ENCODE measurements at places on chromosomes 7 and 10.

- no peak for DNase-seq
Observed at GRCh38 chr10:79001082-79001885, 67.5 kb upstream of the ZMIZ1 start.

DNA sequence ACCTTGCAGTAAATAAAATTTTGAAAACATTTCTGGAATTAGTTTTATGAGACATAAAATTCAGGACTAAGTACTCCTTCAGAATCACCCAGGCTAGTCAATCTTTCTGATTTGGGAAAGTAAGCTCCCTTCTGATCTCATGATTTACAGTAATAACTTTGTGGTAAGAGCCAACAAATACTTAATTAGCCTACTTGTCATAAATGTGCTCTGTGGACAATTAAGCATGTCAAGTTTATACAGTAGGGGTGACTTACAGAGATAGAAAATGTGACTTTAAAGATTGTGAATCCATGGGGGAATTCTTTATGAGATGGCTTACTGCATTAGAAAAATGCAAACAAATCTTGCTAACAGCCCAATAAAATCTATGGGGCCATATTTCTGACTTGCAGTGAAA lies 616.9 kb upstream of the GHITM start:
- no peak for DNase-seq

DNA sequence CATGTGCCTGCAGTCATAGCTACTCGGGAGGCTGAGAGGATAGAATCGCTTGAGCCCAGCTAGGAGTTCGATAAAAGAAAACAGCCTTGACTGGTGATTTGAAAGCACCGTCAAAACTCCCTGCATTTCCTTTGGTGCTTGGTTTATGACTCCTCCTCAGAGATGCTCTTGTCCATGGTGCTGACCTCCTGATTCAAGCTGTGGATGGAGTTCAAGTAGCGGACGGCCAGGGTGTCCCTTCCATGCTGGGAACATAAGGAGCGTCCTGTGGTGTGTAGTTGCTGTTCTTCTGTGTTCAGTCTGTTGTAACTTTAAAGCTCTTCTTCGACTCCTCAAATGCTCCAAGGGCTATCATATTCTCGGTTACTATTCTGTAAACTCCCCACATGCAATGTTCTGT lies 382.5 kb upstream of the KIAA1217 start:
- no peak for DNase-seq

GRCh38 chr7:79529881-79530235 lies 76.4 kb upstream of the MAGI2 start:
- DNase-seq, result no peak

DNA sequence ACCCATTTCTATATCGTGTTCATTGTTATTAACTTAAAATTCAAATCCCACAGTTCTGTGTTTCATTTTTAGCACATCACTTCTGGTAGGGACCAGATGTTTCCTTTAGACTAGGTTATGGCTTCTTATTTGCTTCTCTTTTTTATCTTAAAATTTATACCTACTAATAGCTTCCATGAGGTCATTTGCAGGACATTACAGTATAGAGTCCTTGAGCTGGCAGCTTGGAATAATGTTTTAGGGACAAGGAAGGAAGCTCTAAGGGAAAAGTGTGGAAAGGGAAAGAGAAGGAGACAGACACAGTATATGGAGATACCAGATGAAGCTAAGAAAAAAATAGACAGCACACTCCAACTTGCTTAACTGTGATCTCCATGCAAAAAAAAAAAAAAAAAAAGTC lies 48.8 kb upstream of the CD36 start:
- no peak for DNase-seq

DNA sequence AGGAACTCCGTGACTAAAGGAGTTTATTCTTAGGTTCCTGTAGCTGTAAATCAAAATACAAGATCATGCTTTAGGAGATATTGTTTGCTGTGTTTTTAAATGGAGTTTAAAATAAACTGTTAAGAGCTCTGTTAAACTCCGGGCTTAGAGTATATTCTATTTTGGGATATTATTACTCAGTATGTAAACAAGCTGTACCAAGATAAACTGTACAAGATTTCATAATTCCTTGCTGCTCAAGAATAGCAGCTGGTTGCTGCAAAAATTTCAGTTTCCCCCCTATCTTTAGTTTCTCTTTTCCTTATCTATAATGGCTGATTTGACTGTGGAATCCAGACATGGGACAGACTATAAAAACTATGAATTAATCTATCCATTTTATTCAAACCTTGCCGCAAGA lies 215.7 kb downstream of the HTR7 start:
- DNase-seq, result no peak

DNA sequence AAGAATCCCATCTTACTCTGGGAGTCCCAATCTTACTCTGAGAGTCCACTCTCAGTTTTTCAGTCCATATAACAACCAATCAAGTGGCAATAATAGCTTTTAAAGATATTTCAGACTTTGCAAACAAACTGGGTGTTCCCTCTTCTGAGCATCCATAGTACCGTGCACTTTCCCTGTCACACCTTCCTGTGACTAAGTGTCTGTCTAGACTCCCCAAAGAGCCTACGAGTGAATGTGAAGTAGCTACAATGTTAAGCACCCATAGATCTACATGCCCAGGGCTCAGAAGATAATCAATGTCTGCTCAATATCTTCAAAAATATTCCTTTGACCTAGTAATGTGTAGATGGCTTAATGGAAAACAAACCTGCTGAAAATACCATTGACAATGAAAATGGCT lies 95.6 kb upstream of the ASAH2 start:
- DNase-seq, result no peak

Data from NCI-H146 (cell line).